G401 (cell line): ENCODE measurements at places on chromosomes 16 and 17. TPM values are rescaled to one million over a fixed set of nuclear protein-coding genes. Genes with fewer than 3 reads are reported as not detected.

- peak; percentile 76 for DNase-seq
Observed at GRCh38 chr17:40803617-40804082, 3.9 kb upstream of the KRT28 start.

DNA sequence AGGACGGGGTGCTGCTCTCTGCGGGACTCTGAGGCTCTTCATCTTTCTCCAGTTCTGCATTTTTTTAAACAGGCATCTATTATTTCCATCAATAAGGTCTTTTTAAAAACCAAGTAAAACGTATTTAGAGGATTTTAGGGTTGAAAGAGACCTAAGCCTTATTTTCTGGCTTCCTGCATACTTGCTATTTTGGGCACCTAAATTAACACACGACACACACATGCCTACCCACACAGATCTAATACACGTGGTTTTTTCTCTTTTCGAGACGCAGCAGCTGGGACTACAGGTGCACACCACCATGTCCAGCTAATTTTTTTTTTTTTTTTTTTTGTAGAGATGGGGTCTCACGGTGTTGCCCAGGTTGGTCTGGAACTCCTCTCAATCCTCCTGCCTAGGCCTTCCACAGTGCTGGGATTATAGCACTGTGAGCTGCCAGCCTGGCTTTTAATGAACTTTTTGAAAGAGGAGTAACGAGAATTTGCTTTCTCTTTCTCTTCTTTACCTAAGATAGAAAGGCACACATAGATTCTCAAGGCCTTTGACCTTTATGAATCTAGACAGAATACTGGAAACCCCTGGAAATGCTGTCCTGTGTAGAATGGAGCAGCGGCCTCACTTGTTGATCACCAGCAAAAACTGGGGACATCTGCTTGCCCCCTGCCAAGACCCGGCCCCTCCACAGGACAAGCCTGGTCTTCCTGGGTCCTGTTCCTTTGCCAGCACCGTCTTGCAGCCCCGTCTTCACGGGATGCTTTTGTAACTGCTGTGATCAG is 13.8 kb downstream of the DNAAF8 start:
- no peak for DNase-seq

DNA sequence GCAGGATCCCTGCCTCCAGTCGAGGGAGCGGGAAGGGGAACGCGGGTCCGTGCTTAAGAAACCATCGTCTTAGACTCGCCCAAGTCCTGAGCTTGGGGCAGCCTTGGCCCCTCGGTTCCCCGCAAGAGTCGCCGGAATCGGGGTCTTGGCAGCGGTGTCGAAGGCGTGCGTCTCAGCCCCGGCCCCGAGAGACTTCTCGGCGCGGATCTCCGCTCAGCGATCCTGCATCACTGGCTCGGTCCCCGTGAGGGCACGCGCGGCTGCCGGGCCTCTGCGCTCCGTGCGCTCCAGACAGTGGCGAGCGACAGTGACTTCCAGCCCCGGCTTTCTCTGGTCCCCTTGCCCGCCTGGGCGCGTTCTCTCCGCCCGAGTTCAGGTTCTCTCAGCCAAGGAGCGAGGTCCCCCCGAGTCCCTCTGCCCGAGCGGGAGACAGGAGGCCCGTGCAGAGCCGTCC is 380 bp downstream of the HS3ST3A1 start:
- DNase-seq, result no peak

- no peak for DNase-seq
Observed at GRCh38 chr17:16971458-16972338, at the start of gene TNFRSF13B. Gene TNFRSF13B, minus strand, starts transcription at chr17:16972118. Its CDS starts 43 bp downstream, at chr17:16972075.

DNA sequence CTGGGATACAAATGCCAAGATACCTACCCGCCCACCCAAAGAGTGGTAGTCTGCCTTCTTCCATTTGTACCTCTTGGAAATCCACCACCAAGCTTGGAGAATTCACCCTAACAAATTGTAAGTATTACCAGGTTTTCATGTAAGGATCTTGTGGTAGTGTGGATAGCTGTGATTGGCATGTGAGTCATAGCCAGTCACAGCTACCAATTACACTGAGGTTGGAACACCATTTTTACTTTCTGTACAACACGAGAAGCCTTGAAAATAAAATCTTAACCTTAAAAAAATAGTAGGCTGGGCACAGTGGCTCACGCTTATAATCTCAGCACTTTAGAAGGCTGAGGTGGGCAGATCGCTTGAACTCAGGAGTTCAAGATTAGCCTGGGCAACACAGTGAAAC is 18.5 kb upstream of the SLC35G3 start:
- no peak for DNase-seq

- peak; percentile 90 for DNase-seq
Observed at GRCh38 chr16:31215287-31216162, 1.4 kb downstream of the PYDC1 start.

DNA sequence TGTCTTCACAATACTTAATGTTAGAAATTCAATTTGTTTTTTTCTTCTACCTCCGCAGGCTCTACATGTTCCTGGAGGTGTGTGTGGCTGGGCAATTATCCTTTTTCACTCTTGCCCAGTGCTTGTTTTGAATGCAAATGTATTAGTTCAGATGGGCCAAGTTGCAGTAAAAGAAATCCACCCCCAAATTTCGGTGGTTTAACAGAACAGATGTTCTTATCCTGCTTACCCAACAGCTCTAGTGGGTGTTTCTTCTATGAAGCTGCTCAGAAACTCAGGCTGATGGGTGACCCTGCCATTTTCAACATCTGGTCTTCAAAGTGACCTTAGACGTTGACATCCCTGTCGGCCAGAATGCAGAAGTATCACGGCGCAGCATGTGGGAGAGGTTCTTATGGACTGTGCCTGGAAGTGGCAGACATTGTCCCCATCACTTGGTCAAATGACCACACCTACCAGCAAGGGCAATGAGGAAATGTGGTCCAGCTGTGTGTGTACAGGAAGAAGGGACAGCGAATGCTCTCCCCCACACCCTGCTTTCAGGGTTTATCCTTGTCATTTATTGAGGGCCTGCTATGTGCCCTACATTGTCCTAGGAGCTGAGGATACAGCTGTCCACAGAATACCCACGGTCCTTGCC is 157.3 kb downstream of the CDH13 start:
- no peak for DNase-seq

- DNase-seq, result no peak
Observed at GRCh38 chr16:51144203-51144602, 6.9 kb downstream of the SALL1 start.

GRCh38 chr17:12242345-12242954 is 221.8 kb downstream of the MAP2K4 start:
- no peak for DNase-seq

DNA sequence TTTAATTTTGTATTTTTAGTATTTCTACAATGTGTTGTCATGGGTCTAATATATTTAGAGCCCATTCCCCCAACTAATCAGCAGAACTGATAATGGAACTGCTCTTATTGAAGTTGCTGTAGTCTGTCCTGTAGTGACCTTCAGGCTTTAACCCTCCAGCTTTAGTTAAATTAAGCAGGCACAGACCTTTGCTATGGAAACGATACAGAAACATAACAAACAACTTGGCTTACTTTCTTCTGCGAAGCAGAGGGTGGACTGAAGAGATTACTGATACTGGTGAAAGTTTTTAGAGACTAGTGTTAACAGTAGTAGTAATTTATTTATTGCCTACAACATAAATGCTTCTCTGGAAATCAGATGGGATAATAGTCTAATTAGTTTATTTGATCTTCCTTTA is 61.4 kb downstream of the NFATC3 start:
- DNase-seq, result no peak

- DNase-seq, result no peak
Observed at GRCh38 chr16:75455677-75456076, 8.8 kb downstream of the TMEM170A start.

- no peak for DNase-seq
Observed at GRCh38 chr16:353404-354290, 1.1 kb upstream of the AXIN1 start.

- no peak for DNase-seq
Observed at GRCh38 chr17:41571561-41572434, at the start of gene KRT9. Gene KRT9, minus strand, starts transcription at chr17:41572059. Its CDS starts 67 bp downstream, at chr17:41571992.

GRCh38 chr16:84684592-84684965 is 15.2 kb upstream of the USP10 start:
- no peak for DNase-seq

DNA sequence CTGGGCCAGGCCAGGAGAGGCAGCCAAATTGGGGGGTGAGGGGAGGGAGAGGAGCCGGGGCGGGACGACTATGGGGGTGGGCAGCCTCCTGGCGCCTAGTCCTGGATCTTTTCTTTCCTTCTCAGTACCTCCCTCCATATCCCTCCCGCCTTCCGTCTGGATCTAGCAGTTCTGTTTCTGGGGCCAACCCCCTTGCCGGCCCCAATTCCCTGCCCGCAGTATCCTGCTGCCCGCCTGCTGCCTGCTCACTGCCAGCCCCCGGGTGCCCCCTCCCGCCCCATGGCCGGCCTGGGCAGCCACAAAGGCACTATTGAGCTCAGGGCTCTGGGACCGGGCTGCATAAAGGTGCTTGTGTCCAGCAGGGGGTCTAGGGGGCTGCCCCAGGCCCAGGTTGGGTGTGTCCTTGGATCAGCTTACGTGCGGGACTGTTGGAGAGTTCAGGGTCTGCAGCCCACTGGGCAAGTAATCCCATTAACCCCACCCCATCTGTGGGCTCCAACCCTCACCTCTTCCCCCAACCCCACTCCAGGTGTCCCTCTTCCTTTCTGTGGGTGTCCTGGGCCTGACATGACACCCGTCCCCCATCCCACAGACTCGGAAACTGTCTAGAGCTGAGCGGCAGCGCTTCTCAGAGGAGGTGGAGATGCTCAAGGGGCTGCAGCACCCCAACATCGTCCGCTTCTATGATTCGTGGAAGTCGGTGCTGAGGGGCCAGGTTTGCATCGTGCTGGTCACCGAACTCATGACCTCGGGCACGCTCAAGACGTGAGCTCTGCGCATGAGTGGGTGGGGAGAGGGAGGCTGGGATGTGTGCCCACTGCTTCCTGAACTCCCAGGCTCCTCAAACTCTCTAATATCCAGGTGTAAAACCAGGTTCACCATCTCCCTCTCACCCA is 2.0 kb downstream of the WNK4 start:
- DNase-seq, result no peak

- DNase-seq, result peak; percentile 6
Observed at GRCh38 chr17:76353004-76353598, 615 bp downstream of the PRPSAP1 start.

- DNase-seq, result no peak
Observed at GRCh38 chr16:70706948-70707465, 21.2 kb upstream of the MTSS2 start.

DNA sequence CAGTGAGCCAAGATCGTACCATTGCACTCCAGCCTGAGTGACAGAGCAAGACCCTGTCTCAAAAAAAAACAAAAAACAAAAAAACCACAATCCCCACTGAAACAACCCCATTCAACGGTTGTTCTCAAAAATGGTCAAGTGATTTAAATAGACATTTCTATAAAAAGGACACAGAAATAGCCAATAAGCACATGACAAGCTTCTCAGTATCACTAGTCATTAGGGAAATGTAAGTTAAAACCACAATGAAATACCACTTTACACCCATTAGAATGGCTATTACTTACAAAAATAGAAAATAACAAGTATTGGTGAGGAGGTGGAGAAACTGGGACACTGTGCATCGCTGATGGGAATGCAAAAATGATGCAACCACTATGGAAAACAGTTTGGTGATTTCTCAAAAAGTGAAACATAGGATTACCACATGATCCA is 26.6 kb upstream of the MYLK3 start:
- no peak for DNase-seq

GRCh38 chr17:62051053-62051452 is 14.0 kb downstream of the MED13 start:
- DNase-seq, result no peak

DNA sequence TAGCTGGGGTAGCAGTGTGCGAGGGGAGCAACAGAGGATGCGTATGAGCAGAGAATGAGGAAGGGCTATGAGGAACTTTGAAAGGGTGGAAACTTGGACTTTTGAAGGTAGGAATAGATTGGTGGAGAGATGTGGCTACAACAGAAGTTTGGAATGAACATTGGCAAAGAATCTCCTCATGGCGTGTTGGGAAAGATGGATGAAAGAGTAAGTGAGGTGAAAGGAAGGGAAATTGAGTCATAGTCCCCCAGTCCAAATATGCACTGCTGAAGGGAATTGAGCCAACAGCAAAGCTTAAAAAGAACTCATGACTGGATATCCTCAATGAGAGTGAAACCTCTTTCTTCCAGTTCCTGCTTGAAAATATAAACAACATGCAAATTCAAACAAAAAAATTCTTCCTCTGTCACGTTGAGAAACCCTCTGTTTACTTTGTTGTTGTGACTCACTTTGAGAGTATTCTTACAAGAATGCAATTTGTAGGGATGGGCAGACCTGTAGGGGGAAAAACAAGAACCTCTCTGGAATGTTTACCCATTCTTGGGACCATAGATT is 313.2 kb upstream of the KCNJ16 start:
- peak; percentile 49 for DNase-seq

GRCh38 chr17:79011451-79012147 is 2.0 kb upstream of the CANT1 start:
- DNase-seq, result no peak

- DNase-seq, result peak; percentile 51
Observed at GRCh38 chr17:77388384-77389306, 247.9 kb downstream of the SEC14L1 start.

DNA sequence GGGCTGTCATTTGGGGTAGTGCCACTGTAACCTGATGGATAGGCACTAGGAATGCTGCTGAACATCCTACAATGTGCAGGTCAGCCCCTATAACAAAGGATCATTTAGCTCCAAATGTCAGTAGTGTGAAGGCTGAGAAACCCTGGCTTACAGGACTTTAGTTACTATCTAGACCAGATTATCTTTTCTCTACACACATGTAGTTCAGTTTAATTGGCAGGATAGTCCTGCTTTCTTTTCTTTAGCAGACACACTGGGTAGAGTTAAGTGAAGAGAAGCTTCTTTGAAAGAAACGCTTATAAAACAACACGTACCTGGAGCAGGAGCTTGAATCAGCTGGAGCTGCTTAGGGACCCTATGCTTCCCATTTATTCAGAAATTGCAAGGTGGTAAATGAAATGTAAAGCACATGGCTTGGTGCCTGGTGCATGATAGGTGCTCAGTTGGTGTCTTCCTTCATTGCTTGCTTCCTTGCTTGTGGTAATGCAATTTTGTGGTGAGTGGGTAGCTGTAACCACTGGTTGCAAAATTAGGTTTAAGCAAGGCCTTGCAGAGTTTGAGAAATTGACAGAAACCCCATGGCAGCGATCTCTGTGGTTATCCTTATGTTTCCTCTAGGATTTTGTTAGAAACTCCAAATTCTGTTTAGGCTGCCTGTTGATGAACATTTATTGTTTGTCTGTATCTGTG is 9.4 kb downstream of the METTL9 start:
- DNase-seq, result no peak

The CCL16 gene
- total RNA-seq, result not detected in 2 replicates

The FBXW10B gene
- total RNA-seq, result not detected in 2 replicates

The TERB1 gene
- total RNA-seq, result not detected in 2 replicates

The SLC52A1 gene
- not detected in 2 replicates for total RNA-seq

The SPEM2 gene
- total RNA-seq, result not detected in 2 replicates

The SOX15 gene
- 6.8 and 12.1 TPM in 2 replicates for total RNA-seq

The ZP2 gene
- total RNA-seq, result not detected in 2 replicates

The CCL1 gene
- total RNA-seq, result not detected in 2 replicates

The SPNS3 gene
- 0.12 and 1.2 TPM in 2 replicates for total RNA-seq

The GCGR gene
- 0.61 TPM in 1 of 2 replicates, not detected in the other for total RNA-seq

The PDILT gene
- total RNA-seq, result not detected in 2 replicates

The COX6A2 gene
- total RNA-seq, result not detected in 2 replicates
